ENCODE measurements at places on chromosomes 11 and 22.

DNA sequence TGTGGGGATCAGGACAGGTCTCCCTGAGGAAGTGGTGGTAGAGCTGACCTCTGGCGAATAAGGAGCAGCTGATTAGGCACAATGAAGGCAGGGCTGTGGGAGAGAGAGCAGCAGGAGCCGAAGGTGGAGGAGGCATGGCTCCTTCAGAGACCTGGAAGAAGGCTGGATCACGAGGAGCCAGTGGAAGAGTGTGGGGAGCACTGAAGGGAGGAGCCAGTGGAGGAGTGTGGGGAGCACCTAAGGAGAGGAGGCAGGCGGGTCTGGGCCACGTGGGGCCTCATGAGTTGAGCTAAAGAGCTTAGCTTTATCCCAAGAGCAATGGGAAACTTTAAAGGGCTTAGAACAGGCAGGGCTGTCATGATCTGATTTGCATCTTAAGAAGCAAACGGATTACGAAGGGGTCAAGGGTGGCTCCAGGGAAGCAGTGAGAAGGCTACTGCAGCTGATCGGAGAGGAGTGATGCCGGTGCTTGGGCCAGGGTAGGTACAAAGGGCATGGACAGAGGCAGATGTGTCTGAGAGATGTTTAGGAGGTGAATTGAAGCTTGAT lies 44.9 kb upstream of the EIF3D start:
- DNase-seq, result peak; percentile 26

GRCh38 chr22:25551396-25551795 lies 13.1 kb upstream of the GRK3 start:
- no peak for DNase-seq

GRCh38 chr11:64713016-64713707 lies 9.8 kb downstream of the NRXN2 start:
- peak; percentile 76 for DNase-seq

- DNase-seq, result no peak
Measured at GRCh38 chr11:65439331-65440181, 17.0 kb downstream of the NEAT1 start.

DNA sequence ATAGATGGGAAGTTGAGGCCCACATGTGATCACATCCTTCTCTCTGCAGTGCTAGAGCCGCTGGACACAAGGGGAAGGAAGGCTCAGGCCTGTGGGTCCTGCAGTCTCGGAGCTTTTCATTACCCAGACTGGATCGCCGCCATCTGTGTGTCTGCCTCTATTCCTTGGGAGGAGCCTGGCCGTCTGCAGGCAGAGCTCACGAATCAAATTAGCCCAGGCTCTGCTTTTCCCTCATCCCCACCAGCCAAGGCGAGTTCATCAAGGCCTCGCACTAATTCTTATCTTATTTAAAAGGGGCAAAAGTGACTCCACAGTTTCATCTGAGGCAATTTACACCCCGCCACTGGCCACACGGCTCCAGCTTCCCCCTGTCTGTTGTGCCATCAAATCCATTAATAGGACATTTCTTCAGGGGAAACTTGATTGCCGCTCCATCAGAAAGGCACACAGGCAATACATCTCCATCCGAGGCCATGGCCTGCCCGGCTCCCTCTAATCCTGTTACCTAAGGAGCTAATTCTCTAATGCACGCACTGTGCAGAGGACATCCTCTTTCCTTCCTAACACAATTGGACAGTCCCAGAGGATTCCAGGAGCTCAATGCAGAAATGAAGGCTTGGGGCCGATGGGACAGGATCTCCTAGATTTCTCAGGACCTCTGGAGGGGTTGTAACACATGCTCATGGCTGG lies 3.3 kb upstream of the HTR3A start:
- DNase-seq, result no peak

DNA sequence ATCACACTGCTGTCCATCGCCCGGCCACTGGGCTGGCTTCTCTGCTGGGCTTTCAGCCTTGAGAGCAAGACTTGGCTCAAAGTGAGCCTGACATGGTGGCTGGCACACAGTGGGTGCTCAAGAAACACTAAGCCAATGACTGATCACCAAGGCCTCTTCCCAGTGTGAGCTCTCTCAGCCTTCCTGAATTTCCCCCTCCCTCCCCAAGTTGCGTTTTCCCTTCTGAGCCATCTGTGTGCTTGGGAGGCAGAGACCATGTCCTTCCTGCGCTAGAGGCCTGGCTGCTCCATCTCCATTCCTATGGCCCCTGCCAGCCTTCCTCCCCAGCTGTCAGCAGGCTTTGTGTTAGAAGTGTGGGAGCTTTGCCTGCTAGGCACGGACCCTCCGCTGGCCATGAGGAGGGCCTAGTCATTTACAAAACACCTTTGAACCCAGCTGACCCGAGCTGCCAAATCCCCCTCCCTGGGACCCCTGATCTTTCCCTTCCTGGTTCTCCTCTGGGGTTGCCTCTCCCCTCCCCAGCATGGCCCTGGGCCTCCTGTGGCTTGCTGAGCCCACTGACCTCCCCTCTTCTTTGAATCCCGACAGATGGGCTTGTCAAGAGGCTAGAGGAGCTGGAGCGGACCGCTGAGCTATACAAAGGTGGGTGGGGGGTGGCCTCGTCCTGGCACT lies 13.2 kb downstream of the PICK1 start:
- no peak for DNase-seq

DNA sequence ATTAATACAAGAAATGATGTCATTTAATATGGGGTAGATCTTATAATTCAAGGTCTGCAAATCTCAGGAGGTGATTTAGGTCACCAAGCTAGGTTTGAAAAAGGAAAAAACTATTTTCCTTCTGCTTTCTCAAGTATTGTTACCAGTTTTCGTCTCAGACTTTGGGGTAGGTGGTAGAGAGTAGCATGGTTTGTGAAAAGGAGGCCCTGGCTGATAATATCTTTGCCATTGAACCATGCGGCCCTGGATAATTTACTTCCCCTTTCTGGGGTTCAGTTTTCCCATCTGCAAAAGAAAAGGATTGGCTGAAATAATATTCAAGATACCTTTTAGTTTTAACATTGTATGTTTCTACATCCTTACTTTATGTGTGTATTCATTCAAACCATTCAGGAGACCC lies 92.1 kb downstream of the WNT11 start:
- no peak for DNase-seq

GRCh38 chr22:40040927-40041326 lies 46.2 kb downstream of the FAM83F start:
- DNase-seq, result no peak

- DNase-seq, result no peak
Measured at GRCh38 chr11:77063861-77064260, 2.9 kb upstream of the CAPN5 start.

- no peak for DNase-seq
Measured at GRCh38 chr22:23205339-23206049, 25.2 kb downstream of the BCR start.

GRCh38 chr11:117037279-117037974 lies 60.8 kb downstream of the SIK3 start:
- DNase-seq, result no peak

DNA sequence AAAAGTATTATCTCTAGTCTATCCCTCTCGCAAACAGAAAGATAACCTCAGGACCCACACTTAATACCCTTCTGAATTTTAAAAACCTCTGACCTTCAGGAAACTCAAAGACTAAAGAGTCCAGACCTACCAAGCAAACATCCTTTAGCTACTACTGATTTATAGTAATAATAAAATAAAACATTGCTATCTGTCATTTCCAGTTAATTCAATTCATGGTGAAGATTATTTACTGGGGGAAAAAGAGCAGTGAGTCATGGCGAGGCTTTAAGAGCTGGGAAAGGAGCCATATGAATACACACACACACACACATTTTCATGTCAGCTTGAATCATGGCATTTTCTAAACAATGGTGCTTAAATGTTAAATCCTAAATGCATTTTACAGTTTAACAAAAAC lies 87.1 kb downstream of the FAM76B start:
- no peak for DNase-seq

DNA sequence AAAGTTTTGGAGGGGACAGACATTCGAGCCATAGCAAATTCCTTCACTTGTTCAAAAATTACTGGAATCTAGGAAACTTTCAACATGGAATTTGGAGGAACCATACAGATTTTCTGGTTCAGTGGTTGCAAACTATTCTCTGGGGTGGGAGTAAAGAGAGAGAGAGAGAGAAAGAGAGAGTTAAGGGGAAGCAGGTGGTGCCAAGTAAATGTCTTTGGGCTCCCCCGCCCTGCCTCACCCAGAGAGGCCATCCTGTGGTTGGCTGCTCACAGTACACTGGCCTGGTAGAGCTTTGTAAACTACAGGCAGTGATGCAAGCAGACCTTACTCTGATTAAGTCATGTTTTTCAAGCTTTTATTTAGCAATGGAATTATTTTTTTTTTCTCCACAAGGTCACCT lies 82.6 kb downstream of the ADAMTS15 start:
- DNase-seq, result no peak

GRCh38 chr11:124837491-124837856 lies 27.8 kb upstream of the ROBO3 start:
- no peak for DNase-seq

DNA sequence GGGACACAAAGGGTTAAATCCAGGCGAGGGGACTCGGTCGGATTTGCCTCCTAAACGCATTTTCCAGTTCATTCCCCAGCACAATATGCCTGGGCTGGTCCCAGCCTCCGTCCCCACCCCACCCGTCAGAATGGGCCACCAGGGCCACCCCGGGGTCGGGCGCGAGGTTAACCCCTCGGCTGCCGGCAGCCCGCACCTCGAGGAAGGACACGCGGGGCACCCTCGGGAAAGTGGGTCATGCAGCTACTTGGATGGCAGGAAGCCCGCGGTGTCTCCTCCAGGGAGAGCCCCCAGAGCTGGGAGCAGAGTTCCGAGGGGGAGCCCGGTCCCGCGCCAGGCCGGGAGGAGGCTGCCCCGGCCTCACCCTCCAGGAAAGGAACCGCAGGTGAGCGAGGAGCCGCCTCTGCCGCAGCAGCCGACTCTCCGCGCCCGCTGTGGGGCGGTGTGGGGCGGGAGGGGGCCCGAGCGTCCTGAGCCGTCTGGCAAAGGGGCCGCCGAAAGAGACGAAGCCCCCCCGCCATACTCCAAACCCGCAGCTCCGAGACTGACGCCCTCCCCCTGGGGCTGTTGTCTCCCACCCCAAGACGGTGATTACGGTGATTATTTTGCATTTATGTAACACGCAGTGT lies 1.4 kb downstream of the NECTIN1 start:
- peak; percentile 63 for DNase-seq
